Left colon (tissue), 2 donors: ENCODE measurements at places on chromosomes 11 and 22. TPM values are rescaled to one million over a fixed set of nuclear protein-coding genes. Genes with fewer than 3 reads are reported as not detected.

The SLC37A2 gene
- total RNA-seq: 25.8 TPM

DNA sequence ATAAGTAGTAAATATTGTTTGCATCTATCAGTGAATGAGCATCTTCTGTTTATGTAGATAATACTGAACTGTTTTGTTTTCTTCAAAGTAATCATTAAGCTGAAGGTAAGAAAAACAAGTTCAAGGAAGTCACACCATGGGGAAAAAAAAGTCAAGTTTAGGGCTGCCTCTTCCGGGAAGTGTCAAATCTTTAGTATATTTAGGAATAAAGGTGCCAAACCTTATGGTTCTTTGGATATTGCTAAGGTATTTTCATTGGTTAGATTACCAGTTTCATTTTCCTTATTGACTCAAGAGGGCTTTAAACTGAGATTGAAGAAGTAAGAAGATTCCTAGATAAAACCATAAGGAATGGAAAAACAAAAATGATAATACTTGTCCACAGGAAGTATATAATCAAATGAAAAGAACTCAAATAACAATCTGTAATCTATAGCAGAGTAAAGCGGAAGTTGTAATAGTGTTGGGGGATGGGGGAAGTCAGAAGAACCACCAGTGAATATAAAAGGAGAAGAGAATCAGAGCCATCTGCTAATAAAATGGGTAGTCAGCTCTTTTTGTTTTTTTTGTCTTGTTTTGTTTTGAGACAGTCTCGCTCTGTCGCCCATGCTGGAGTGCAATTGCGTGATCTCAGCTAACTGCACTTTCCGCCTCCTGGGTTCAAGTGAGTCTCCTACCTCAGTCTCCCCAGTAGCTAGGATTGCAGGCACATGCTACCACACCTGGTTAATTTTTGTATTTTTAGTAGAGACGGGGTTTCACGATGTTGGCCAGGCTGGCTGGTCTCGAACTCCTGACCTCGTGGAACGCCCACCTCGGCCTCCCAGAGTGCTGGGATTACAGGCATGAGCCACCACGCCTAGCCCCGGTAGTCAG is 2.3 kb downstream of the ATM start:
- no peak for DNase-seq

The OR5D14 gene
- total RNA-seq: not detected

DNA sequence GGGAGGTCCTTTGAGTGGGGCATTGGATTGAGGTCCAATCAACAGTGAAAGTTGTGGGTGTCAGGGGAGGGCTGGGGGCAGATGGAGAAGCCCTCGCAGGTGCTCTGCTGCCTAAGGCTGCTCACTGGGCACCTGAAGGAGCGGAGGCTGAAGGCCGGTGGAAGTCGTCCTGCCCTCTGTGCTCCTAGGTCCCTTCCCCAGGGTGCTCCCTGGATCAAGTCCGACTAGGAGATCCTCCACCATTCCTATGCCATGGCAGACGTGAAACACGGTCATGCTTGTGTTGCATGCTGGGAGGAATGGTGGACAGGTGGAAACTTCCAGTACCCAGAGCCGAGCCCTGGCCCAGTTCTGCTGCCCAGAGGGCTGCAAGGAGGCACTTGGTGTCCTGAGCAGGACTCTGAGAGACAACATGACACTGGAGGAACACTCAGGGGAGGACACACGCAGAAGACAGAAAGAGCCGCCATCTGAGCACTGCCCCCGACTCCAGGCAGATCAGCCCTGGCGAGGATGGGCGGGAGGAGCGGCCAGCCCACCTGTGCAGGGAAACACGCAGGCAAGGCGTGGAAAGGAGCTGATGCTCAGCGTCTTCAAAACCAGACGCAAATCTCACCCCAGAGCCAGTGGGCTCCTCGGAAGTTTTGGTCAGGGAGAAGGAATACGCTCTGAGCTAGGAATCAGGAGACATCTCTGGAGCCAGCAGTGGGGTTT is 786.8 kb downstream of the BRD1 start:
- DNase-seq: no peak

GRCh38 chr11:8638300-8638699 is 44.2 kb downstream of the TRIM66 start:
- no peak for DNase-seq

- peak; percentile 69 for DNase-seq
Observed at GRCh38 chr11:6635082-6635932, 16.1 kb upstream of the TPP1 start.

DNA sequence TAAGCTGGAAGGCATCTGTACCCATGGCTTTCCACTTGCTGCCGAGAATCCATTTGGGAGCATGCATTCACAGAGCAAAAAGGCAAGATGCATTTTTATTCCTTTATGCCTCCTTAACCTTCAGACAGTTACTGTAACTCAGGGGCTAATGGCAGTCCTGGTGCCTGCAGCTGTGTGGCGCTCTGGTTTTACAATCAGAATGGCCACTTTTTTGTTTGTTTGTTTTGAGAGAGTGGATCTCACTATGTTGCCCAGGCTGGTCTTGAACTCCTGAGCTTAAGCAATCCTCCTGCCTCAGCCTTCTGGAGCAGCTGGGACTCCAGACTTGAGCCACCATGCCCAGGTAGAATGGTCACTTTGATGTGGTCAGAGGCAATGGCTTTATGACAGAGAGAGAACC is 101.8 kb downstream of the NAV2 start:
- no peak for DNase-seq

GRCh38 chr11:120035756-120036155 is 102.2 kb downstream of the TRIM29 start:
- DNase-seq: no peak

DNA sequence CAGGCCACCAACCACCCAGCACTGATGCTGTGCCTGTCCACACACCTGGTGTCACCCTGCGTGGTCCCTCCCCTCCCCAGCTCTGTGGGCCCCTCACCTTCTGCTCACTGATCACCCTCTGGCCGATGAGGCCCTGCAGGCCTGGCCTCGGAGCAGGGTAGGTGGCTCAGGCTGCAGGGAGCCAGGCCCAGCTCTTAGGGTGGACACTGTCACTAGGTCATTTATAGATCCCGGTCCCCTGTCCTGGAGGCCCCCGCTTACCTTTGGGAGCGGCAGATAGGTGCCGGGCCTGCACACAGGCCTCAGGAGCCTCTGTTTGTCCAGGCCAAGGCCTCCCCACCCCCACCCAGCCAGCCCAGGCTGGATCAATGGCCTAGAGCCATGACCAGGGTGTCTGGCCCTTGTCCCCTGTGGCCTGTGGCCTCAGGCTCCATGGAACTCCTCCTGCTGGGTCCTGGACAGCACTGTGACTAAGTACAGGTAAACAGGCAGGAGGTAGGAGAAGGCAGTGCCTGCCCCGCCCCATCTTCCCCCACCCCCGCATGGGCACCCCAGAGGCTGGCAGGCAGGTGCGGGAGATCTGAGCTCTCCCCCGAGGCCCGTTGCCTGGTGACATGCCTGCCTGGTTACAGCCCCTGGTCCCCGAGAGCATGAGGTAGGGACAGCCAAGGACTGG is at the start of gene TMPRSS6:
TSS of gene TMPRSS6 (minus strand) at position 472 of the 676 bp plus-strand sequence. CDS start 6,296 bp downstream, outside the sequence.
- no peak for DNase-seq
